ENCODE measurements at places on chromosomes 13 and 19.

- no peak for DNase-seq
Observed at GRCh38 chr13:70090036-70090723, 17.4 kb upstream of the ATXN8OS start.

- no peak for DNase-seq
Observed at GRCh38 chr13:82477436-82477835, 1404.8 kb downstream of the SLITRK1 start.

GRCh38 chr13:37129866-37130265 is 24.4 kb upstream of the CSNK1A1L start:
- DNase-seq, result no peak

DNA sequence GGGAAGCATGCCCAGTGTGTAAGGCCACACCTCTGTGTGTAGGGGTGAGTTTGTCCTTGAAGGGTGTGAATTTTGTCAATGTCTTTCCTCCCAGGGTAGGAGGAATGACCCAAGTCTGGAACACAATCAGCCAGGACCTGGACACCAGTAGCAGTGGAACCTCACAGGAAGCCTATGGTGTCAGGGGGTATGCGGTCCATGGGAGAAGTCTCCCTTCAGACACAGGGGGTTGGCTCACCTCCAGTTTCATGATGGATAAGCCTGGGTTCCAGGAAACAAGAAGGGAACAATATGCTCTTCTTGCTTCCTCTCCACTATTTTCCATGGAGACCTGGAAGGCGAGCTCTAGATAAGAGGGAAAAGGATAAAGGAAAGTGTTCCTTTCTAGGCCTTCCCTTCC is 23.9 kb downstream of the B3GLCT start:
- DNase-seq, result no peak

All from progenitor cell of endocrine pancreas (in vitro differentiated cells).